BJ (cell line): ENCODE measurements at places on chromosomes 11 and 22.

GRCh38 chr22:23856721-23857605 is 712 bp upstream of the SLC2A11 start:
- DNase-seq = peak; percentile 29

DNA sequence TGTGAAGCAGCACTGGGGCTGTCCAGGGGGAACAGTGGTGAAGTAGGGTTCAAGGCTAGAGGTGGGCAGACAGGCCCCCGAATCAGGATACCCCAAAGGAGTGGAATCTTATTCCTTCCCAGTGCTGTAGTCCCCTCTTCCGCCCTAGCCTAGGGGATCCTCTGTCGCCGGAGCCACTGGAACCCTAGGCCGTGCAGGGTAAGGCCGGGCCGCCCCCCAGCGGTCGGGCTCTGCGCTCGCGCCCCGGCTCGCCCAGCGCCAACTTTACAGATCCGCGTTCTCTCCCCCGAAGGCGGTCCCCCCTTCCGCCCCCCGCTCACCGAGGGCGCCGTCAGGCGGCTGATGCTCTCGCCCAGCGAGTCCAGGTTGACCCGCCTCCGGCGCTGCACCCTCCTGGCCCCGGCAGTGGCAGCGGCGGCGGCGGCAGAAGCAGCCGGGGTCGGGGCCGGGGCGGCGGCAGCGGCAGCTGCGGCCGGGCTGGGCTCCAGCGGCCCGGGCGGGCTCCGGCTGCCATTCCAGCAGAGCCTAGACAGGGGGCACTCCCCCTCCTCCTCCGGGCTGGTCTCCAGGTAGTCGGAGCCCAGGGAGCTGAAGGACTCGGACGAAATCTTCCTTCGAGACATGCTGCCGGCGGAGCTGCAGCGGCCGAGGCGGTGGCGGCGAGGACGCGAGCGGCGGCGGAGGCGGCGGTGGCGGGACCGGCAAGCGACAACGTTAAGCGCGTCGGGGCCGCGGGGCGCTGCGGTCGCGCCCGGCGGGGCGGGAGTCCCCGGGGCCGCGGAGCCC is 650 bp downstream of the GUCY1A2 start:
- no peak for DNase-seq

GRCh38 chr11:94147433-94147845 is 18.8 kb downstream of the PANX1 start:
- no peak for DNase-seq

- no peak for DNase-seq
Measured at GRCh38 chr22:41361716-41362310, 19.9 kb upstream of the TEF start.

- no peak for DNase-seq
Measured at GRCh38 chr22:46681010-46681409, 57.0 kb downstream of the CERK start.

GRCh38 chr22:30890686-30891442 is 77.7 kb downstream of the MORC2 start:
- no peak for DNase-seq

- DNase-seq = no peak
Measured at GRCh38 chr11:100119176-100119575, 567.9 kb upstream of the ARHGAP42 start.

GRCh38 chr11:16299884-16300782 is 56.2 kb downstream of the SOX6 start:
- no peak for DNase-seq

- no peak for DNase-seq
Measured at GRCh38 chr11:34755671-34756070, 134.8 kb downstream of the EHF start.

DNA sequence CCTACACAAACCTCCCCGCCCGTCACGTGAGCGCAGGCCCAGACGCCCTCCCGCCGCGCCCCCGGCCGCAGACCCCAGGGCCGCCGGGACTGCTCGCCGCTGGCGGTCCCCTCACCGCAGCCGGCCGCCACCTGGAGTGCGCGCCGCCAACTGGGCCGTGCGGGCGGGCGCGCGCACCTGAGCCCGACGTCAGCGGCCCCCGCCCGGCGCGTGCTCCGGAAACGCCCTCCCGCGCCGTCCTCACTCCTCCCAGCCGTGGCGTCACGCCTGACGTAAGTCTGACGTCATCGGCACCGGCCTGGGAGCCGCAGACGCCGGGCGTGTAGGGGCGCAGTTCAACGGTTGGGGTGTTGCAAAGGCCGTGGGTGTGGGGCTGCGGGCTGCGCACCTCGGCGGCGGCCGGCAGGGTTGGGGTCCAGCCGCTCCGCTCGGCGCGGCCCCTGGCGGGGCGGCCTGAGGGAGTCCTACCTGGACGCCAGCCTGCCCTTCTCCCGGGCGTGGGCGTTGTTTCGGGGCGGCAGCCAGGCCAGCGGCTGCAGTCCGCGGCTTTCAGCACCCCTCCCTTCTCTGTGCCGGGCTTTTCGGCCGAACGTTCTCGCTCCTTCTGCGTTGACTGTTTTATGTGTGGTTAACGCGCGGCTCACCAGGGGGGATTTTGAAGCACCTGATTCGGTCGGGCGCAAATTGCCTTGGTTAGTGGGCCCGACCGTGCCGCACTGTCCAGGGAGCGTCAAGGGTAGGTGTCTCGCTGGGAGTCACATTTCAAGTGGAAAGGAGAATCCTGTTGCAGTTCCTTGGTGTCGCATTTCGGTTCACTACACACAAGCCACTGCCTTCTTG is at the start of gene JOSD1:
Gene JOSD1 (minus strand): TSS at position 155 of the 840 bp plus-strand sequence. CDS start 956 bp downstream, outside the sequence.
- no peak for DNase-seq

DNA sequence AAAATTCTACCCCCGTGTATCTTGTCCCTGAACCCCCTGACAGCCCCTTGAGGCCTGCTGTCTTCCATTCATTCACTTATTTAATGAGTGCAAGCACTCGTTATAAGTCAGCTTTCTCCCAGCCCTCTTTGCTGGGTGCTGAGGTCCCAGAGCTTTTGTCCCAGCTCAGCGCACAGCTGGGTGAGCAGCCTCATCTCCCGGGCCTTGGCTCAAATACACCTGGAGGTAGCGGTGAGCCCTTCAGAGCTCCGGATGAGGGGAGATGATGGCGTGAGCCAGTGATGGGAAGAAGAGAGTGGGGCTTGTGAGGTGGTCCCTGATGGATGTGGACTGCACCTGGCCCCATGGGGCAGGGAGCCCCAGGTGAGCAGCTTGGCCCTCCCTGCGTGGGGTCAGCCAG is 18.1 kb upstream of the ARHGAP8 start:
- no peak for DNase-seq

GRCh38 chr11:134524896-134525845 is 113.1 kb upstream of the B3GAT1 start:
- DNase-seq = no peak

DNA sequence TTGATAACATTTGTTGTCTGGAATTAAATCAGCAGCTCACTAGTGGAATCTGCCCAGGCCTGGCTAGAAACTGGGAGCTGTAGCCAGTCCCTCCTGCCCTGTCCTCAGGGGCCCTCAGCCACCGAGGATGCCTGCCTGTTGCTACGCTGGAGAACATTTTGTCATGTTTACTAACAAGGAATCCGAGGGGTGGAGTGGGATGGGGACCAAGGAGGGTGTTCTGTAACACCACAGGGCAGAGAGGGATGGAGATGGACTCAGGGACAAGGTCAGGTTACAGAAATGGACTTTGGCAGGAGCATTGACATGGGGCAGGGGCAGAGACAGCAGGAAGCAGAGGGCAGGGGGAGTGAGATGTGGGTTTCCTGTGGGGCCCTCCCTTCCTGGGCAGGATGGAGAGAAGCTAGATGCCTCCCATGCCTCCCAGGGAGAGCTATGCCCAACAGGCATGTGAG is 45.8 kb upstream of the AMPD3 start:
- DNase-seq = no peak

- DNase-seq = no peak
Measured at GRCh38 chr22:35450824-35451569, 51.1 kb downstream of the MCM5 start.

GRCh38 chr11:66619080-66619554 is 2.7 kb downstream of the RBM14 start:
- peak; percentile 25 for DNase-seq

- DNase-seq = no peak
Measured at GRCh38 chr11:133710681-133711240, 134.6 kb downstream of the SPATA19 start.

DNA sequence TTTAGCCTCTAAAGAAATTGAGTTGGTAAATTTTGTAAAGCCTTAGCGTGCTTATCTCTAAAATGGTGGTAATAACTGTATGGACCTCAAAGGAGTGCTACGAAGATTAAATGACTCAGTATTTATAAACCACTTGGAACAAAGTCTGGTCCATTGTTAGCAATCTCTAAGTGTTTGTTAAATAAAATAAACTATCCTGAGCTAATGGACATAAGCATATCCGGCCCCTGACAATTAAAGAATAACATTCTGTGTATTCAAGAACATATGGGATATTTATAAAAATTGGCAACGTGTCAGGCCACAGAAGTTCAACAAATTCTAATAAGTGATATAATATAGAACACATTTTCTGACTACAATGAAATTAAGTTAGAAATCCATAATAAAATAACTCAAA is 71.0 kb downstream of the MYEOV start:
- DNase-seq = no peak

DNA sequence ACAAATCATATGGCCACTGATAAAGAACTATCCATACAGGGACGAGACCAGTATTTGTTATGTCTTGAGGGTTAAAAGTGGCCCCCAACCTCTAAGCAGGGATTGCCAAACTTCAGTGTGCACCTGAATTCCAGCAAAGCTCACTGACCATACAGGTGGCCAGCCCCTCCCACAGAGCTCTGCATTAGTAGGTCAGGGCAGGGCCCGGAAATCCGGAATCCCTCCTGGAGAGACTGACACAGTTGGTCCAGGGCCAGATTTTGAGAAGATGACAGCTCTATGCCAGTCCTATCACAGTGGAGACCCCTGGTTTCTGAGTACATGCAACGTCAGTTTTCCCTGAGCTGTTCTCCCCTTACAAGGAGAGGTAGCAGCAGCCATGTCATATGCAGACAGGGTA is 20.8 kb downstream of the VPS37C start:
- DNase-seq = no peak

DNA sequence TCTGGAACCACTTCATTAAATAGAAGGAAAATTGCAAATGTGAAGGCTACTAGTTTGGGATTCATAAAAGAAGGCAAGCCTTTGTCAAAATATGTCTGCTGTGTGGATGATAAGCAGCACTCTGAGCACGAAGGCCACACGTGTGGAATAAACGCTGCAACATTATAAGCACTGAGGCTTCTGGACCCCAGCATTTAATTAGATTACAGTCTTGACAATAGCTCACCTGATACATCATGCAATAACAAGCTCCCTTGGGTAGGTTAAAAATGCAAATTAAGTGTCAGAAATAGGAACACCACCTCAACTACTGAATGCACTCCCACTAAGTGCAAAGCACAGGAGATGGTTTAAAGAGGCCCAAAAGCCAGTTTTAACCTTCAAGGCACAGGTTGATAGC is 179.3 kb downstream of the LARGE1 start:
- DNase-seq = no peak

DNA sequence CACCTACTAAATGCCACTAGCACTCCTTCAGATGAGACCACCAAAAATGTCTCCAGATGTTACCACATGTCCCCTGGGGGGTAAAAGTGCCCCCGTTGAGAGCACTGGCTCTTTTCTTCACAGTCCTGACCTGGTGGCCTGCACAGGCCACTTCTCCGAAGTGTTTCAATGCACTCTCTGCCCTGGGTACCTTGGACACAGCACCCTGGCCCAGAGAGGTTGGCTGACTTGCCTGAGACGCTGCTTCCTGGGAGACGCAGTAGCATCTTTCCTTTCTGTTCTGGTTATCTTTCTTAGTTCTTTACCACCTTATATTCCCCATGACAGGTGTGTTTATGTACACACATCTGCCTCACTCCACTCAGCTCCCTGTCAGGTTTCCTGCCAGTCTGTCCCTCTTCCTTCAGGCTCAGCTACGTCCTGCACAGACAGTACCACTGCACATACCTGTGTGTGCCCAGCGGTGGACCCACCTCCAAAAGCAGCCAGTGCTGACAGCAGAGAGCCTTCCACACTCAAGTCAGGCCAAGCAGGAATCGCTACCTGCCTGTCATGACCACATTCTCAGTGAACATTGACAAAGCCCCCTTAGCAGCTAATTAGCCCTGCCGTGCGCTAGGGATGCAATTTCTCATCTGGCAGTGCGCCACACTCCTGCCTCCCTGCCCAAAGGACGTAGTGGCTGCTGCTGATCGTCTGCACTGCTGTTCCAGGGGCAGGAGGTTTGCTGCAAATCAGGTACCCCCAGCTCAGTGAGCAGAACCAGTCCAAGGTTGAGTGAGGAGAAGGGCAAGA is 39.0 kb downstream of the FAM83F start:
- no peak for DNase-seq

GRCh38 chr11:66568124-66568916 is at the start of gene CTSF:
TSS of gene CTSF (minus strand) at chr11:66568606. CDS start at chr11:66568486, 120 bp downstream.
- DNase-seq = no peak

- DNase-seq = no peak
Measured at GRCh38 chr11:134759855-134760254, 347.8 kb upstream of the B3GAT1 start.

- no peak for DNase-seq
Measured at GRCh38 chr11:75816561-75817239, 1.7 kb downstream of the UVRAG start.

DNA sequence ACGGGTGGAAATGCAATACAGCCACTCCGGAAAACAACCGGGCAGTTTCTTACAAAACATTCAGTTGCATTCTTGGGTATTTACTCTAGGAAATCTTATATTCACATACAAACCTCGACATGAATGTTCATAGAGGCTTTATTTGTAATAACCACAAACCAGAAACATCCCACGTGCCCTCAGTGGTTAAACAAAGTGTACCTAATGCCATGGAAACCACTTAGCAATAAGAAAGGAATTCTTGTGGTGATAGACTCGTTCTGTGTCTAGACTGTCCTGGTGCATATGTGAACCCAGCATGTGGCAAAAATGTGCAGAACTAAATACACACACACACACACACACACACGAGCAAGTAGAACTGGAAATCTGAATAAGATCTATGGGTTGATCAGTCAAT is 1073.3 kb downstream of the TBC1D22A start:
- peak; percentile 9 for DNase-seq

DNA sequence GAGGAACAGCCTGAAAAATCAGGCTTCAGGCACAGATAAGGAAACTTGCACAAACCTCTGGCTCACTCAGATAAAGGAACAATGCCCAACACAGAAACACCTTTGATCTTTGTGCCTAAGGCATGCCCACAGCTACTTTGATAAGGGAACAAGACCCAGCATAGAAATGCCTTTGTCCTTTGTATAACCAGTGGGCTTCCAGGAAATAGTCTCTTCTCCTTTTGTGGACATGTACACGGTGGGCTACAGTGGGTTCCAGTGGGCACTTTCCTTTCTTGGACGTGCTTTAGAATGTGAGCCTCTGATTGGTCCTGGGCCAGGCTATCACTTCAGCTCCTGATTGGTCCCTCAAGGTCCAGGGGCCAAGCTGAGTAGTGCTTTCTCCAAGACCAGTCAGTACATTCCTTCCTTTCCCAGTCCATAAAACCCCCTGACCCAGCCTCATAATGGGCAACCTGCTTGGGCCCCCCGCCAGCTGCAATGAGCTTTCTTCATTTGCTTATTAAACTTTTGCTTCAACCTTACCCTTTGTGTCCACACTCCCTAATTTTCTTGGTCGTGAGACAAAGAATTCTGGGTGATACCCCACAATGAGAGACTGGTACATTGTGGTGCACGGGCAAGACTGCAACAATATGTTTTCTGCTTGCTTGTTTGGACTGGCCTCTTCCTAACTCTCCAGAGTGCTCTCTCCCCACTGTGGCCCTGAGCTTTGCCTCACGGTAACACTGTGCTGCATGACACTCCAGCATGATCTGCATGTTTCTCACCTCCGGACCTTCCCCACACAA is 1.7 kb upstream of the CABIN1 start:
- no peak for DNase-seq
